ENCODE measurements at places on chromosomes 1 and 21.

DNA sequence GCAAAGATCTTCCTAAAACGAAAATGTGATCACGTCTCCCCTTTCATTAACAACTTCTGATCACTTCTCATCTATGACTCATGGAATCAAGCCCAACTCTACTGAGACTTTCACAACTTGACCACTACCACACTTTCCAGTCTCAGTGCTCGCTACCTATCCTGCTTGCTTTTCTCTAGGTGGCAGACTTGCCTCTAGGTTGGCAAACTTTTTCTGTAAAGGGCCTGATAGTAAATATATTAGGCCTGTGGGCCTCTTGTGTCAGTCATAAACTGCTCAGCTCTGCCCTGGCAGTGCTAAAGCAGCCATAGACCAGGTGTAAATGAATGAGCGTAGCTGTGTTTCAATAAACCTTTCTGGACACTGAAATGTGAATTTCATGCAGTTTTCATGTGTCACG, 21.5 kb upstream of the HMGB4 start:
- no peak overlapping the region for H3K27ac ChIP-seq
- H3K4me3 ChIP-seq = no peak overlapping the region
- no peaks in the 10 kb centered on the region for H3K36me3 ChIP-seq
- DNase-seq = no peak
- no peaks in the 10 kb centered on the region for H3K27me3 ChIP-seq

- H3K36me3 ChIP-seq = no peaks in the 10 kb centered on the region
- no peaks in the 10 kb centered on the region for H3K27me3 ChIP-seq
- no peak overlapping the region for H3K27ac ChIP-seq
- DNase-seq = no peak
- H3K4me3 ChIP-seq = no peak overlapping the region
Observed at GRCh38 chr1:54698346-54698745, 17.3 kb upstream of the TTC4 start.

DNA sequence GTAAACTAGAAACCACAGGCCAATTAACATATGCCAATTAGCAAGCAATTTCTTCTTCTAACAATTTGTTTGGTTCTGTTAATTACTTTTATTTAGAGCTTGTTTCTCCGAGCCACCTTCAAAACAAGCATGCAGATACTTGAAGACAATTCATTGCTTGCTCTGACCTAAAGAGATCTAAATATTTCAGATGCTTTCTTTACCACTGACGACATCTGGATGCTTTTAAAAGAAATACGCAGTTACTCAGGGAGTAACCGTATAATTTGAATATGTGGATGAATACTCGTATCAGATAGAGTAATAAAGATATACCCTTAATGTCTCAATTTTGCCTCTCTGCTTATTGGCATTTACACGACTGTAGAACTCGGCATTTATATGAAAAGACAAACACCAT, 390.0 kb downstream of the DISC1 start:
- DNase-seq = no peak
- no peaks in the 10 kb centered on the region for H3K36me3 ChIP-seq
- no peak overlapping the region for H3K4me3 ChIP-seq
- H3K4me1 ChIP-seq = no peaks in the 10 kb centered on the region
- H3K27me3 ChIP-seq = no peaks in the 10 kb centered on the region

DNA sequence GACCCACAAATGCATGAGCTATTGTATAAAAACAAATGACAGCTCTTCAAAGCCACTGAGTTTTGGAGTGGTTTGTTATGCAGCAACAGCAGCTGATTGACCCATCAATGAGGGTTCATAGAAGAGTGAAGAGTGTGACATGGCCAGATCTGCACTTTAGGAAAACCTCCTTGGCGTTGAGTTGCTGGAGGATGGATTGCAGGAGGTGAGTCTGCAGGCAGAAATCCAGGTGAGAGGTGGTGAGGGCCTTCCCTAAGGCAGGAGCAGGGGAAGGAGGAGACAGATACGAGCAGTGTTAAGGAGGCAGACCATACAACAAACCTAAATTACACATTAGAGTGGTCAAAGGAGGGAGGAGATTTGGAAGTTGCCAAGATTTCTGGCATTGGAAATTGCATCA, 169.3 kb upstream of the CSF3R start:
- no peak overlapping the region for H3K4me3 ChIP-seq
- DNase-seq = no peak

- no peak overlapping the region for H3K27ac ChIP-seq
- DNase-seq = no peak
- no peaks in the 10 kb centered on the region for H3K27me3 ChIP-seq
- H3K36me3 ChIP-seq = no peaks in the 10 kb centered on the region
- H3K4me3 ChIP-seq = no peak overlapping the region
Observed at GRCh38 chr1:215052256-215053015, 30.1 kb upstream of the KCNK2 start.

DNA sequence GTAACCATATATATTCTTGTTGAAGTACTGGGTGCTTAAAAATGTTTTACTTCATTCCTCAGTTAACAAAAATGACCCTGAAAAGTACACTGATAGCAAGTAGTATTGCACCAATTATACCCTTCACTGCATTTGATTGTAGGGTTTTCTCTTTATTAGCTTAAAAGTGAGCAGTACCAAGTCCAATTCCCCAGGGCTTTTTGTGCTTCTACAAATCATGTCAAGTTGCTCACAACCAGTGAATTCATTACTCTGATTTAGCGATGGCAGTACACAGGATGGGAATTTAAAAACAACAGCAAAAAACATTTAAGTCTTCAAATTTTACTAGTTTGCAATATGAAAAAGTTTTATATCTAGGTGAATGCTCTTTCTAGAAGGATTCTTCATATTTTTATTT, 436.4 kb downstream of the PTBP2 start:
- H3K4me1 ChIP-seq = no peaks in the 10 kb centered on the region
- no peaks in the 10 kb centered on the region for H3K27me3 ChIP-seq
- H3K4me3 ChIP-seq = no peak overlapping the region
- no peak for DNase-seq
- no peaks in the 10 kb centered on the region for H3K36me3 ChIP-seq

DNA sequence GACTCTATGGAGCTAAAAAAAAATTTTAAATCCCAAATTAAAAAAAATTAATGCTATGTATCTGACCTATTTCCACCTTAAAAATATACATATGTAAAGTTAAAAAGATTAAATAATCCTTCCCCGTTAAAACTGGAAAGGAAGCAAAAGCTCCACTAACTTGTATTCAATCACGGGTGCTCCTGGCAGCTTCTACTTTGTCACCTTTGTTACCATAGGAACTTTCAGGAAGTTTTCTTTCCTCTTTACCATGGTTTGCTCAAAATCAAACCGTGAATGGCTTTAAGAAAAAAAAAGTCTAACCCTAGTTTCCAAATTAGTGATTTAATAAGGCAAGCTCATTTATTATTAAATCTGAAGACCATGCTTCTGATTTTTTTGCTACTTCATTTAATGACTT, 3.5 kb downstream of the GPATCH2 start:
- no peaks in the 10 kb centered on the region for H3K36me3 ChIP-seq
- no peak overlapping the region for H3K27ac ChIP-seq
- H3K4me3 ChIP-seq = no peak overlapping the region
- no peak for DNase-seq
- H3K4me1 ChIP-seq = peaks cover 46% of the 10 kb centered on the region

GRCh38 chr1:46072975-46073374, 59.5 kb downstream of the PIK3R3 start:
- H3K27ac ChIP-seq = no peak overlapping the region
- H3K4me3 ChIP-seq = no peak overlapping the region
- no peaks in the 10 kb centered on the region for H3K27me3 ChIP-seq
- no peaks in the 10 kb centered on the region for H3K4me1 ChIP-seq
- H3K36me3 ChIP-seq = no peaks in the 10 kb centered on the region

DNA sequence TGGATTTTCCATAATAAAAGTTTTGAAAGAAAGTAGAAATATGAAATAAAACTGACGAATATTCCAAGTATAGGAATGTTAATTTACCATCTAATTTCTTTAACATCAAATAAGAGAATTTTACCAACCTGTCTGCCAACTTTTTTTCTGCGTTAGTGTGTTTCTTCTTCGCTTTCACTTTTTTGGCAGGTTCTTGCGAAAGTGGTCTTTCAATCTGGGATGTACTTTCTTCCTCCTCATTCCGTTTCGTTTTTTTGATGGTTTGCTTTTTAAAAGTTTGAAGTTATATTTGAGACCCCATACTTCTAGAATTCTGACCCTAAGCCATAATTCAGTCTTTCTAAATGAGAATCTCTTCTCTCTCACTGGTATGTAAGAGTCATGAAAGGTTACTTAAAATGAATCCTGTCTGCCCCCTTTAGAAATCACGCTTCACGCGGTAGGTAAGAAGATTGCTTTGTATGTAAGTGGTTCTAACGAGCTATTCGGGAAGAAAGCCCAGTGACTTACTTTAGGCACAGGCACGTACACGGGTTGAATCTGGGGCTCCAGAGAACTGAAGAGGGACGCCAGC, 580 bp downstream of the RBM34 start:
- H3K36me3 ChIP-seq = no peaks in the 10 kb centered on the region
- H3K27ac ChIP-seq = peak overlapping the region; percentile 54
- no peaks in the 10 kb centered on the region for H3K4me1 ChIP-seq
- H3K27me3 ChIP-seq = no peaks in the 10 kb centered on the region

GRCh38 chr1:65297706-65298105, 11.6 kb upstream of the DNAJC6 start:
- H3K4me3 ChIP-seq = no peak overlapping the region
- no peak overlapping the region for H3K27ac ChIP-seq
- H3K27me3 ChIP-seq = no peaks in the 10 kb centered on the region
- H3K36me3 ChIP-seq = no peaks in the 10 kb centered on the region
- no peak for DNase-seq

- no peaks in the 10 kb centered on the region for H3K36me3 ChIP-seq
- no peak overlapping the region for H3K4me3 ChIP-seq
- DNase-seq = no peak
- H3K4me1 ChIP-seq = no peaks in the 10 kb centered on the region
- H3K27me3 ChIP-seq = no peaks in the 10 kb centered on the region
Observed at GRCh38 chr1:102732927-102733326, 375.4 kb downstream of the COL11A1 start.

GRCh38 chr1:160622501-160623226, 24.2 kb downstream of the SLAMF1 start:
- no peaks in the 10 kb centered on the region for H3K36me3 ChIP-seq
- H3K27me3 ChIP-seq = no peaks in the 10 kb centered on the region
- H3K4me1 ChIP-seq = peaks cover 30% of the 10 kb centered on the region
- no peak overlapping the region for H3K27ac ChIP-seq

DNA sequence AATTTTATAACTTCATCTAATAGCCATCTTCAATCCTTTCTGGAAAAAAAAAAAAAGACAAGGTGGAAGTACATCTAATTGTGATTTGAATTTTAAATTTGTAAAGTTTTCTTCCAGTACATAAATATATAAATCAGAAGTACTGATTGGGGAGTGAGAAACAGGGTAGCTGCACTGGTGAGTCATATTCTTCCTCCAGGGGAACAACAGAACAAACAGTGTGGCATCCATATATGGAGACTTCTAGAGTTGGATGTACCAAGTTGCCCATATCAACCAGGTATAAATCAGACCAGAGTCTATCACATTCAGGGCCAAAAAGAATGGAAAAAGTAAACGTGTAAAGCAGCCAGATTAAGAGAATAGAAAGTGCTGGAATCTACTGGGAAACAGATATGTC, 66.0 kb upstream of the NRIP1 start:
- no peaks in the 10 kb centered on the region for H3K27me3 ChIP-seq
- no peak overlapping the region for H3K4me3 ChIP-seq
- no peaks in the 10 kb centered on the region for H3K36me3 ChIP-seq
- H3K4me1 ChIP-seq = peaks cover 4% of the 10 kb centered on the region

- H3K4me1 ChIP-seq = no peaks in the 10 kb centered on the region
- no peaks in the 10 kb centered on the region for H3K27me3 ChIP-seq
- DNase-seq = no peak
- H3K4me3 ChIP-seq = no peak overlapping the region
Observed at GRCh38 chr1:208668991-208669390, 424.8 kb upstream of the PLXNA2 start.

DNA sequence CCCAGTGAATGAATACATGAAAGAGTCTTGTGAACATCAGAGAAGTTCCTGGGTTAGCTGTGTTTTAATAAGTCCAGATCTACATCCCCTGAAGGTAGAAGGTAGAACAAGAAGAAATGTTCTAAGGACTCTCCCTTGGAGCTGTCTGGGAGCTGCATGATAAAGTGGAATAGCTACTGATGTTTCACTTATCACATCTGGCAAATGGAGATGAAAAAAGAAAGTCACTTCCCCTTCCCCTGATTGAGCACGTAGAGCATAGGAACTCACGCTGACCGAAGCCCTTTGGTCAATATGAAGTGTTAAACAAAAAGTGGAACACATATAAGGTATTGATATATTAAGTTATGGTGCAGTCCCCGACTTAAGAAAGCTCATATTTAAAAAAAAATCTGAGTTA, 53.2 kb upstream of the PARP1 start:
- no peaks in the 10 kb centered on the region for H3K4me1 ChIP-seq
- no peak overlapping the region for H3K27ac ChIP-seq
- no peaks in the 10 kb centered on the region for H3K27me3 ChIP-seq
- H3K36me3 ChIP-seq = no peaks in the 10 kb centered on the region
- no peak for DNase-seq

DNA sequence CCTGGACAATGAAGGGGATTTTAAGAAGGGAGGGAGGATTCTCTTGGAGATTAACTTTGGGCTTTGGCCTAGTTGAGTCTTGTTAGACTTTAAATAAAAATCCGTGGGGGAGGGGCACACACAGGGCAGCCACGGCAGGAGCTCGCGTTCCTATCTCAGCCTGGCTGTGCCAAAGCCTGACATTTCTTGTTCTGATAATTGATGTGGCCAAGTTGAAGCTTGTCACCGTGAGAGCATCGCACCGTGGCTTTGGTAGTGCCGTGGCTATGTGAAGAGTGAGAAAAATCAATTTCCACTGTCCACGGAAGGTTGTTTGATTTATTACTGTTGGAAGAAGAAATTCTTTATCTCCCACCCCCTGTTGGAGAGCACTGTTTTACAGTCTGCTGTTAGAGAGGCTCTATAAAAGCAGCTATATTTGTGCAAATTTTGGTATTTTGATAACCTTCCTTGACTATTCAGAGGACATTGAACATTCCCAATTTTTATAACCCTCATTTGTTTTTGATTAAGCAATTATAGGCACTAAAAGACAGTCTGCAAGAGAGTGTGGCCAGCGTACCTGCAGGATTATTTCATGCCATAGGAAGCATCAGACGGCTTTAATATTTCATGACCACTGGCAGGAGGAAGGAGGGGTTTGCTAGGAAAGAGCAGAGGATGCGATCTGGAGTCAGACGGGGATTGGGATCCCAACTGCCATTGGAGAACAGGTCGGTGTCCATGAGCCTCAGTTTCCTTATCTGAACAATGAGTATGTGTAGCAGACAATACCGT, 160.7 kb downstream of the KAZN start:
- no peaks in the 10 kb centered on the region for H3K36me3 ChIP-seq
- no peak for DNase-seq
- H3K27ac ChIP-seq = no peak overlapping the region
- no peaks in the 10 kb centered on the region for H3K27me3 ChIP-seq
- H3K4me3 ChIP-seq = no peak overlapping the region
- peaks cover 4% of the 10 kb centered on the region for H3K4me1 ChIP-seq
